Muscle of arm (tissue), 14 donors: ENCODE measurements at places on chromosomes 6 and 20. TPM values are rescaled to one million over a fixed set of nuclear protein-coding genes. Genes with fewer than 3 reads are reported as not detected.

The CALHM6 gene
- polyA plus RNA-seq: 3.8 TPM

The DEFB124 gene
- polyA plus RNA-seq: 1.6 TPM

The AVP gene
- not detected for polyA plus RNA-seq

- no peak for DNase-seq
Measured at GRCh38 chr6:146027586-146028251, 1.1 kb upstream of the GRM1 start.

The TTI1 gene
- 19.9 TPM for polyA plus RNA-seq

GRCh38 chr6:136644597-136644952 lies 94.4 kb upstream of the MAP7 start:
- DNase-seq: no peak

DNA sequence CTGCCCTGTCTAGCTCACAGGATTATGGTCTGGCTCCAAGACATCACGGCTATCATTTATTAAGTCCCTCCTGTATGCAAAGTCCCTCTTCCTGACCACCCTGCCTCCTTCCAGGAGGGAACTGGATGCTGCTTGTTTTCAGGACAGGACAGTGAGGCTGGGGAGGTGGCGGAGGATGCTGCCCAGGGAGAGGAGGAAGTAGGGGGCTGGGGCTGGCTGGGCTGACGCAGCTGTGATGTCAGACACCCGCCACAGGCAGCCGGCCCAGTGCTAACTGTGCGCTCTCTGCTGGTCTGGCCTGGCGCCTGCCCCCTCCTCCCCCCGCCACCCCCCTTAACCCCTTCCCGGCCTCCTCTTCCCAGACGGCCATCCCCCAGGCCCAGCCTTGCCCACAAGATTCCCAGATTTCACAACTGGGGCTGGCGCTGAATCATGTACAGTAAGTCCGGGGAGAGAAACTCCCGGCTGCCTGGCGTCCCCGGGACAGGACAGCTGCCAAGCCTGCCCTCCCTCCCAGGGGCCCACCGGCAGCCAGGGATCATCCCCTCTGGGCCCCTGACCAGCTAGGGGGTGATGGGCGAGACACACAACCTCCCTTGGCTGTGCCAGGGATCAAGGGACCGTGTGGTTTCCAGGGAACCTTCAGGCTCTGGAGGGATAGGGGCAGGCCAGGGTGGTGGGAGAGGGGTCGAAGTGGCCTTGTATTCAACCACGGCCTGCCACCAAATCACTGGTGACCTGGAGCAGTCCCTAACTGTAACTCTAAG lies 118.1 kb downstream of the CEBPB start:
- peak; percentile 85 for DNase-seq

DNA sequence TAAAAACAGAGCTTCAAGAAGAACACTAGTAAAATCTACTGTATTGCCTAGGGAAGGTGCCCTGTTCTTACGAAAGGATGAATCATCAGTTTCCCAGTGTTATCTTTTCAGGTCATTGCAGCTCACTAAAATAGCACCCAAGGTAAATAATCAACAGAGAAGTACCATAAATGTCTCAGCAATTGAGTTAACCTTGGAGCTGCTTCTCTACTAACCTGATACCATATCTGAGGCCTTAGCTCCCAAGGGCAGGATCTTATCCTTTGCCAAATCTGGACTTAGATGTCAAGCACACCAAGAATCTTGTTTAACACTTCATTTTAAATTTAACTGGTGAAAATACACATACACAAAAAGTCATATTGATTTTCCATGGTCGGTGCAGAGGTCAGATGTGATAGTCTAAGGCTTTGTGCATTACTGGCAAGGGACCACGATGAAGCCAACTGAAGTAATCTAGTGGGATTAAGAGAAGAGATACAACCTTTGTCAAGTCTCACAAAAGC lies 81.5 kb downstream of the EDN1 start:
- no peak for DNase-seq

DNA sequence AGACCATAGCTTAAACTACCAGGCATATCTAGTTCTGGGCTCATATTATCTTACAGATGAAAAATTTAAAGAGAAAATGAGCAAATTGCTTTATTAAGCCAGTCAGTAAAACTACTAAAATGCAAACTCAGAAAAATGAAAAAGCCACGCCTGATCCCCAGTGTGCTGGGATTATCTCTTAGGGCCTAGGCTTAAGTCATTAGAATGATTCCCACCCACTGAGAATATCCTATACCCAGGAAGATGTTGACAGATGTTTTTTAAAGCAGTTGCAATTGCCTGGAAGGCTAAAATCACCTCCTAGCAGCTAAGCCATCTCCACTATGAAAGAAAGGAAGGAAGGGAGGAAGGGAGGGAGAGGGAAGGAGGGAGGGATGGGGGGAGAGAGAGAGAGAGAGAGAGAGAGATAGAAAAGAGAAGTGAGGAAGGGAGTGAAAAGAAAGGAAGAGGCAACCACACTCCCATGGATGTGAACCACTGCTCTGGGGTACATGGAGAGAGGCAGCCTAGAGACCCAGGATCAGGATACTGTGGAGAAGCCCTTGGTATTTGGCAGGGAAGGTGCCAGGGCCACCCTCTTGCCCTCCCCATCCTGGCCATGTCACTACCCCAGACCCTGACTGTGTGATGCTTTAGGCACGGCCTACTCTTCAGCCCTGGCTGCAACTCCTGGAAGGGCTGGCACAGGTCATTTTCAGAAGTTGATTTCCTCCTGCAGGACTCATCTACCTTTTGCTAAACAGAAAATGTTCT lies 21.9 kb downstream of the NEDD9 start:
- DNase-seq: no peak

- DNase-seq: no peak
Measured at GRCh38 chr6:110517034-110517433, 40.6 kb upstream of the SLC22A16 start.

GRCh38 chr6:156652231-156652750 lies 124.9 kb upstream of the ARID1B start:
- DNase-seq: no peak
